ENCODE measurements at places on chromosomes 13 and 19.

DNA sequence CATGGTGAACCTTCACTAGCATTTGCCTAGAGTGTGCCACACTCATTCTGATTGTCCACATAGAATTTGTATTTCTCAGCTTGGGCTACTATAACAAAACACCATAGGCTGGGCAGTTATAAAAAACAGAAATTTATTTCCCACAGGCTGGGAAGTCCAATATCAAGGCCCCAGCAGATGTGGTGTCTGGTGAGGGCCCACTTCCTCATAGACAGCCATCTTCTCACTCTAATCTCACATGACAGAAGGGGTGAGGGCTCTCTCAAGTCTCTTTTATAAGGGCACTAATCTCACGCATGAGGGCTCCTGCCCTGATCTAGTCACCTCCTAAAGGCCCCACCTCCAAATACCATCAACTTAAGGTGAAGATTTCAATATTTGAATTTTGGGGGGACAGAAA lies 53.6 kb downstream of the LRRC63 start:
- no peak for DNase-seq

DNA sequence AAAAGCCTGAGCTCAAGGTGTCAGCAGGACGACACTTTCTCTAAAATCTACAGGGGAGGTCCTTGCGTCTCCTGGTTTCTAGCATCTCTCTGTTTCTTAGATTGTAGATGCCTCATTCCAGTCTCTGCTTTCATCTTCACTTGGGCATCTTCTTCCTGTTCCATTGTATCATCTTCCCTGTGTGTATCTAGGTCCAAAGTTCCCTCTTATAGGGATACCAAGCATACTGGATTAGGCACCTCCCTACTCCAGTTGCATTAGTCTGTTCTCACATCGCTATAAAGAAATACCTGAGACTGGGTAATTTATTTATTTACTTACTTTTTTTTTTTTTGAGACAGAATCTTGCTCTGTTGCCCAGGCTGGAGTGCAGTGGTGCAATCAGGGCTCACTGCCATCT lies 91.3 kb upstream of the ABCC4 start:
- no peak for DNase-seq

DNA sequence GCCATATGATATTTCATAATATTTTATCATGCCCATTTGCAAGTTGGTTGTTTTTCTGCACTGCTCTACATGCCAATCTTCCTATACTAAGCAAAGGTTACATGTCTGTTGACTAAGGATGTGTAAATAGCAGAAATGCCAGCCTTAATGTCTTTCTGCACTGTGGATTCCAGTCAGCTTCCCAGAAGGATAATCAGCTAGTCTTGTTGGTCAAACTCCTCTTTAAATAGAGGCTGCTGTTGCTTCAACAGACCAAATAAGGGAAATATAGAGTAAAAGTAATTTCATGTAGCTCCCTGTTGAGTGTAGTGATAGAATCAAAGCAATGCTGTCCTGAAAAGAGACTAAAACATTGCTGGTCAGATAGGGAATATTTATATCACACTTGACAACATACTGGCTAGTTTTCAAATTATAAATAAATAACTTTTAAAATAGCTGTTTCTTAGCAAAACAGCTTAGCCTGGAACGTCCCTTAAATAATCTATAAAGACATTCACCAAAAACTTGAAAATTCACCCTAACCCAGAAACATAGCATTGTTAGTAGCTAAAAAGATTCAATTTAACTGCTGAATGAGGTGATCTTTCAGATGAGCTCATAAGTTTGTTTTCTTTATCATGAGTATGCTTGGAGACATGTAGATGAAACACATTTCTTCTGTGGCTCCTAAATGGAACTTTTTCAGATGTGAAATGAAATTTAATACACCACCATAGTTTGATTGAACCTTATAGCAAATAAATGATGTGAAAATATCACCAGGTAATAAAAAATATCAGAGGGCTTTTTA lies 56.6 kb downstream of the FRY start:
- DNase-seq, result peak; percentile 8

- DNase-seq, result no peak
These were observed 6.1 kb downstream of the STK11 start for GRCh38 chr19:1211494-1212234.

DNA sequence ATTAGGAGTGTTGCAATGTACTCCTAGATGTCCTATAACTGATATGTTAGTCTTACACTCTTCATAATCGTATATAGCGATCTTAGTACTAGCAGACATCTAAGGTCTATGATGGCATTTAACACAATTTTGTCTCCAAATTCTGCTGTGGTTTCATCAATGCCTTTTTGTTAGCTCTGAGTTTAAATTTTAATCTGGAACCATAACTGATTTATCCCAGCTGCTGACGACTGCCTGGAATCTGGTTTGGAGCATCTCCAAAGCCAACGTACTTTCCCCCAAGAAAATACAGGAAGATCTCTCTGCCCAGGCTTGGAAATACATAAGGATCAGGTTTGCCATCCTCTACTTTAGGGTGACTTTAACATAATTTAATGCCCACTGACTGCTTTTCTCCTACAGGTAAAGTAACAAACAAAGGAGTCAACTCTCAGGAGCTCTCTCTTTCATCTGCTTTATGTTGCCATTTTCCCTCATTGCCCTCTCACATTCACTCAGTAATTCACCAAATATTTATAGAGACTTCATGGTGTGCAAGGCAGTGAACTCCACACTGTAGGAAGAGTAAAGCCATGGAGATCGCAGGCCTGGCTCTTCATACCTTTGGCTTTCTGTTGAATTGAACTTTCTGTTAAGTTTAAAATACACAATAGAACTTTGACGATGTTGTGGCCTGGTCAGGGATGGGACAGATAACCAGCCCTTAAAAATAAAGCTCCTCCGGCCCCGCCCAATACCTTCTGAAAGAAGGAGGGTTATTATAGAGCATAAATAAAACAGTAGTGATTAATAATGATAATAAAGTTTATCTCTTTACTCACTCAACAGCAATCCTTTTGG lies 23.3 kb upstream of the SPART start:
- DNase-seq, result peak; percentile 58

GRCh38 chr19:962683-963400 lies 21.3 kb upstream of the WDR18 start:
- no peak for DNase-seq

GRCh38 chr19:31232180-31232579 lies 117.1 kb downstream of the TSHZ3 start:
- DNase-seq, result no peak

GRCh38 chr13:110790371-110790770 lies 76.9 kb downstream of the ING1 start:
- no peak for DNase-seq

DNA sequence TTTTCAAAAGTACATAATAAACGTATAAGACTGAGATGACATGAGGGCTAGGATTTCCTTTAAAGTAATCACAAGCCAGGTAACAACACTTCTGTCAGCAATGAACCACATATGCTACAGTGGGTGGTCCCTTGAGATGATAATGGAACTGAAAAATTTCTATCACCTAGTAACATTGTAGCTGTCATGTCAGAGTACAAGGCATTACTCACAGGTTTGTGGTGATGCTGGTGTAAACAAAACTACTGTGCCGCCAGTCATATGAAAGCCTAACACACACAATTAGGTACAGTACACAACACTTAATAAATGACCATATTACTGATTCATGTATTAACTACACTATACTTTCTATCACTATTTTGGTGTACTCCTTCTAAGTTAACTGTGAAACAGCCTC lies 36.8 kb downstream of the MIPEP start:
- no peak for DNase-seq

GRCh38 chr13:78609464-78610205 lies 6.3 kb upstream of the POU4F1 start:
- DNase-seq, result no peak

All from kidney tubule cell (primary cell).